RWPE1 (cell line): ENCODE measurements at places on chromosomes 12 and 14.

GRCh38 chr12:902581-902980 is 46.9 kb downstream of the RAD52 start:
- no peak for DNase-seq

DNA sequence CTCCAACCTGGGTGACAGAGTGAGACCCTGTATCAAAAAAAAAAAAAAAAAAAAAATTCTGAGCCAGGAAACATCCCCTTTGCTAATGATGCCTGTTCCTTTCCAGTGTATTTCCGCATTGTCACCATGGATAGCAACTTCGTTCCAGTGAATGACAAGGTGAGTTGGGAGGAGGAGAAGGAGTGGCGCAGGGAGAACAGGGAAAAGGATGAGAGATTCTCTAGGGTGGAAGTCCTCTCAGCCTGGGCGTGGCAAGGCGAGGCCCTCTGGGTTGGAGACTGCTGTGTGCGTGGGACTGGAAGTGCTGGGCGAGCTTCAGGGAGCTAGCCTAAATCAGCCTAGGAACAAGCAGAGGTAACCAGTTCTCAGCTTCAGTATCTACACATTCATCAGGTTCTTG is 7.2 kb downstream of the A2ML1 start:
- DNase-seq: no peak

DNA sequence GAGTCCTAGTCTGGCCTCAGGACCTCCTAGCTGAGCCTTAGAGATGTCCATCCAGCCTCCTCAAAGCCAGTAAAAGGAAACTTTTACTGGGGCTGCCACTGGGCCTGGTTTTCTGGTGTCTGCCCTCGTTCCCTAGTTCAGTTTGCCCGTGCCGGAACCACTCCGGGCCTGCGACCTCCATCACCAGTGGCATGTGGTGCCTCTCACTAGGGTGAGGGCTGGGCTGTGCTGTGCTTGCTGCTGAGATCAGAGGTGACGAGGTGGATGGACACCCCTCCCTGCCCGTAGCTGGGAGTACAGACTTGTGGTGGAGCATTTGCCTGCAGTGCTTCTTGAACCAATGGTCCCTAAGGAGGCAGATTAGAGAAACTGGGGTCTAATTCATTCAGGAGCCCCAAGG is 75.7 kb downstream of the B4GALNT3 start:
- no peak for DNase-seq

- no peak for DNase-seq
These were observed 395.0 kb downstream of the ZFP36L1 start for GRCh38 chr14:68397822-68398221.

GRCh38 chr12:17335487-17335886 is 729.5 kb upstream of the LMO3 start:
- no peak for DNase-seq

- peak; percentile 75 for DNase-seq
These were observed 84.5 kb downstream of the CHGA start for GRCh38 chr14:93007225-93007997.

- DNase-seq: no peak
These were observed 22.1 kb downstream of the IL26 start for GRCh38 chr12:68203460-68203875.

- DNase-seq: no peak
These were observed 106.7 kb downstream of the AEBP2 start for GRCh38 chr12:19546027-19546426.

DNA sequence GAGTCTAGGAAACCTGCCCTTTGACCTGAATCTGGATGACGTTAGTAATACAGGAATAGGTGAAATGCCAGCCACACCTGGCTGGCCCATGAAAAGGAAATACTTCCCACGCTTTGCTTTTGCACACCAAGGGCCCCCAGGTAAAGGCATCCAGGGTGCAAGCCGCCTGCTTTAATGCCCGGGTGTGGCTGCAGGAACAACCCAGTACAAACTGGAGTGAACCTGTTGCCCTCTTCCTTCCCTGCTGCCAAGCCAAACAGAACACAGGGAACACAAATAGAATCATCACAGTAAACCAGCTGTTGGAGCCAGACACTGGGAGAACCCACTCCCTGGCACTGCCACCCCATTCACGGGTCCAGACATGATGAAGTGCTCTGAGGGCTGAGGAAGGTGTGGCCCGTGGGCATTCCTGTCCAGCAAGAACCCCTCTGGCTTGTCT is 24.2 kb upstream of the FOS start:
- DNase-seq: peak; percentile 91

- DNase-seq: no peak
These were observed 380.8 kb upstream of the RGS6 start for GRCh38 chr14:71551291-71551950.

DNA sequence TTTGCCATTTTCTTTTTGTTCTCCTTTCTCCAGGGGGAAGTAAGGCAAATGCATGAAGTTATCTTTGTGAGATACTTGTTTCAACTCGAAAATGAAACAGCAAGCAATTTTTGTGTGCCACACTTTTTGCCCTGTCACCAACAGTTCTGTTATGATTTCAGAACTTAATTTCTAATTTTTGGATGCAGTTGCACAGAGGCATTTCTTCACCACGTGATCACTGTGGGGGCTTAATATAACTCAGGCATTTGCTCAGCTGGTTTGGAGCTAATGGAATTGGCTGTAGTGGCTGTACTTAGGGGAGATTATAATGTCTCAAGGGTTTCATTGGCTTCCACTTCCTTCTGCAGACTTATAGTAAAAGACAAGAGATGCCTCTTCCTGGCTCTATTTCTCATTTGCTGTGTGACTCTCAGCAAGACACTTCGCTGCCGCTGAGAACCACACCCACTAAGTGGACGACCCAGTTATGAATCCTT is 452.4 kb downstream of the RAD51B start:
- DNase-seq: no peak

- DNase-seq: no peak
These were observed 10.0 kb upstream of the NR1H4 start for GRCh38 chr12:100463661-100464060.

DNA sequence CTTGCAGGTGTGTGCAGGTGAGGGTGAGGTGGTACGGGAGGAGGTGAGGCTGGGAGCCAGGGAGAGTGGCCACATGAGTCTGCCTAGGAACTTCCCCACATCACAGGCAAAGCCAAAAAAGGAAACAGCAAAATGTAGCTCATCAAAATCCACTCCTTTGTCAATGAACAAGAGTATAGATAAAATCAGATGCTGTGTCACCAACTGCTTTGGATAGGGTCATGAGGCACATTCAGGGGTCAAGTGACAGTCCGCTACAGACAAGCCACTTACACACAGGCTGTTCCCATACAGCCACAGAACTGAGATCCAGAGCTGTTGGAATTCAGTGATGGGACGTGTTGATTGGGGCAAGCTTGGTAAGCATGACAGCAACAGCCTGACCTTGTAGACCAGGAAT is 100.3 kb upstream of the NOS1 start:
- no peak for DNase-seq

DNA sequence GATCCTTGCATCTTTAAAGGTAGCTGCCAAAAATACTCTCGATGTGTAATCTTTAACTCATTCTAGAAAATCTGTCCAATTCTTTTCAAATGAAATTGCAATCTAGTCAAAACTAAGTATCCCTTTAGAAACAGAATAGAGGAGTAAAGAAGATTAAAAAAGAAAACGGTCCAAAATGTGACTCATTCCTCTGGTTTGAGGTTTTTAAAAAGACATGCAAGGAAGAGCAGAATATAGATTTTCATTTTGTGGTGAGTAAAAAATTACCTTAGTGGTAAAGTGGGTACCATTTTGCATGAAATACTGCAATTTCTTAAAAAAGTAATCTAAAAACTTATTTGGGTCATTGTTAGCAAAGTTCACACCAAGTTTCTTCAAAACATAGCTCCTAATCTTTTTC is 108.4 kb downstream of the BRMS1L start:
- no peak for DNase-seq

GRCh38 chr14:85731186-85731585 is 201.2 kb downstream of the FLRT2 start:
- no peak for DNase-seq

GRCh38 chr14:90447720-90448497 is 51.1 kb downstream of the CALM1 start:
- no peak for DNase-seq

DNA sequence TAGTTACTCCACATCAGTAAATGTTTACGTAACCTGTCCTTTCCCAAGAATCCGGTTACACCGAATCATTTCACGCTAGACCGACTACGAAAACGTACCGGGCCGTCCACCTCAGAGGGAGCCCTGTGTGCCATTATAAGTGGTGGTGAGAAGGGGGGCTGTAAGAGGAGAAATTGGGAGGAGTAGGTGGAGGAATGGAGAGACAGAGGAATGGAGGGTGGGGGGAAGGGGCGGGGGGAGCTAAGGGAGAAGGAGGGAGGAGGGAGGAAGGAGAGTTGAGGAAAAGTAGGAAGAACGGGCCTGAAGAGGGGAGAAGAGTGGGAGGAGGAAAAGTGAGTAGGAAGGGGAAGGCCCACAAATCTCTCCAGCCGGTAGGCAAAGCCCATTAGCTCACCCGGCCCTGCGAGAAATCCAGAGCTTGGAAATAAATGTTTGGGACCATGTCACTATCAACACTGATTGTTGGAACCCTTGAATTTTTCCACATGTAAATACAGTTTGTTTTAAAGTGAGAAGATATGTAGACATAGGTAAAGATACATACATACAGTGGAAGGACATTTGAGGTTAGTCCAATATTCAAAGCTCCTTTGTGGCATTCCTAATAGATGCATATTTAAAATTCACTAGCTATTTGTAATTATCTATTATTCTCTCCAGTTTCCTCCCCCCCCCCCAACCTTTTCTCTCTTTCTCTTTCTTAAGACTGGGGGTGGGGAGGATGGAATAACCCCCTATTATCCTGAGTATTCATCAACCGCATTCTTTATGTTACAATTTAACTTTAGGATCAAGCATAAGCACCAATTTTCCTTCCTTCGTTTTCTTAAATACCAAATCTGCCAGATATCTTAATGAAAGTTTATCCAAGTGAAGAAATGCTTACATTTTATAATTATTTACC is 2.1 kb upstream of the FOXG1 start:
- no peak for DNase-seq

DNA sequence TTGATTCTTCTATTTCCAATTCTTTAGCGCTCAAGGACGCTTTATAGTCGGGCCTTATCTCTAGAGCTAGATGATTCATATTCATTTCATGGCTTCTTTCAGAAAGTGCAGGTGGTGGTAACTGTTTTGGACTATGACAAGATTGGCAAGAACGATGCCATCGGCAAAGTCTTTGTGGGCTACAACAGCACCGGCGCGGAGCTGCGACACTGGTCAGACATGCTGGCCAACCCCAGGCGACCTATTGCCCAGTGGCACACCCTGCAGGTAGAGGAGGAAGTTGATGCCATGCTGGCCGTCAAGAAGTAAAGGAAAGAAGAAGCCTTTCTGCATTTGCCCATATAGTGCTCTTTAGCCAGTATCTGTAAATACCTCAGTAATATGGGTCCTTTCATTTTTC is 241.9 kb downstream of the PAWR start:
- DNase-seq: no peak

GRCh38 chr12:13505224-13505623 is 308.7 kb downstream of the EMP1 start:
- no peak for DNase-seq

- DNase-seq: no peak
These were observed 80.6 kb upstream of the DAAM1 start for GRCh38 chr14:59107819-59108218.

DNA sequence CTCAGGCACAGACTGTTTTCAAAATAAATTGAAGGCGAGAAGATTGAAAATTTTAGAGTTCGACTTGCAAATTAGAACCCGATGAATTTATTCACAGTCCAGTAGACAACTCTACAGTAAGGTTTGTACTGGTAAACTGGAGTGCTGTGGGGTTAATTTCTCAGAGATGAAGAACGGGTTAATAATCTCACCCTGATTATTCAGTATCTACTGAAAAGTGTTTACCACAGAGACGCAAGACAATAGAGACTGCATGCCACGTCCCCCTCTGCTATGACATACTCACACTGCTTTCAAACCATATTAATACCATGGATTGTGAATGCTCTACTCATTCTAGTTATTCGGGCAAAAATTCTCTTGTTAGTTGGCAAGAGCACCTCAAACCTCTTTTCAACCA is 36.1 kb downstream of the CFL2 start:
- DNase-seq: no peak

- no peak for DNase-seq
These were observed 14.4 kb downstream of the RASSF9 start for GRCh38 chr12:85821759-85822158.

GRCh38 chr12:48716168-48716492 is 377 bp downstream of the CCNT1 start:
- DNase-seq: no peak

DNA sequence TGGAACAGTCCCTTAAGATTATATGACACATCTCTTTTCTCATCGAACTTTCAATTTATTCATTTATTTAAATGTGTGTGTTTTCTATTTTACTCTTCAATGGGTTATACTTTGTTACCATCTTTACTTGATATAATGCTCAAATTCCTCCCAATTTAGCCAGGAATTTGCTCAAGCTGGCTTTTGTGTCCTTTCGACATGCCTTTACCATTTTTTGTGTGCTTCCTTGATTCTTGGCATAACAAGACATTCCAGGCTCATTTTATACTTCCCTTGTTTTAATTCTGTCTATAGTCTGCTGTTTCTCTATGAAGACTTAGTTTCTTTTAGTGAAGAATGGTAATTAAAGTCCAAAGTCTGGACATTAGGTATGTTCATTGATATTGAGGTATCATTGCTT is 315.8 kb downstream of the AEBP2 start:
- DNase-seq: no peak

GRCh38 chr12:111154147-111154834 is 214.6 kb downstream of the PHETA1 start:
- DNase-seq: no peak

- no peak for DNase-seq
These were observed 70.8 kb downstream of the WDR20 start for GRCh38 chr14:102210421-102211042.

DNA sequence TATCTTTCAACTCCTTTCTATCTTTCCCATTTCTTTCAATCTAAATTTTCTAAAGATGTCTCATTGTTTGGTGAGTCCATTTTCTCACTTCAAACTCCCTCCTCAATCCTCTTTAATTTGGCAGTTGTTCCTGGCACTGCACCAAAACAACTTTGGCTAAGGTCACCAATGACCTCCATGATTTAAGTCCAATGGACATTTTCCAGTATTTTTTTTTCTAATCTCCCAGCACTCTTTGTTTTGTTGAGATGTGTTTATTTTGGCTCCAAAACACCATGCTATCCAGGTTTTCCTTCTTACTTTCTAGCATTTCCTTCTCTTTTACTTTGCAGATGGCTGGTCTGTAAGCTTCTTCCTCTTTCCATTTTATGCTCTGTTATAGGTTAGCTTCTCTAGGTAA is 42.5 kb upstream of the OTOGL start:
- DNase-seq: no peak

DNA sequence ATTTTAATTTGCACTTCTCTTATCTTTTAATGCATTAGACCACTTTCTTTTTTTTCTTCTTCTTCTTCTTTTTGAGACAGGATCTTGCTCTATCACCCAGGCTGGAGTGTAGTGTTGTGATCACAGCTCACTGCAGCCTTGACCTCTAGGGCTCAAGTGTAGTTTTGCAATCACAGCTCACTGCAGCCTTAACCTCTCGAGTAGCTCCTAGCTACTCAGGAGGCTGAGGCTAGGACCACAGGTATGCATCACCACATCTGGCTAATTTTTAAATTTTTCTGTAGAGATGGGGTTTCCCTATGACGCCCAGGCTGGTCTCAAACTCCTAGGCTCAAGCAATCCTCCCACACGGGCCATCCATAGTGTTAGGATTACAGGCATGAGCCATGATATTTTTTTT is 12.7 kb downstream of the TMED8 start:
- DNase-seq: no peak
